ENCODE measurements at places on chromosomes 11 and 22.

DNA sequence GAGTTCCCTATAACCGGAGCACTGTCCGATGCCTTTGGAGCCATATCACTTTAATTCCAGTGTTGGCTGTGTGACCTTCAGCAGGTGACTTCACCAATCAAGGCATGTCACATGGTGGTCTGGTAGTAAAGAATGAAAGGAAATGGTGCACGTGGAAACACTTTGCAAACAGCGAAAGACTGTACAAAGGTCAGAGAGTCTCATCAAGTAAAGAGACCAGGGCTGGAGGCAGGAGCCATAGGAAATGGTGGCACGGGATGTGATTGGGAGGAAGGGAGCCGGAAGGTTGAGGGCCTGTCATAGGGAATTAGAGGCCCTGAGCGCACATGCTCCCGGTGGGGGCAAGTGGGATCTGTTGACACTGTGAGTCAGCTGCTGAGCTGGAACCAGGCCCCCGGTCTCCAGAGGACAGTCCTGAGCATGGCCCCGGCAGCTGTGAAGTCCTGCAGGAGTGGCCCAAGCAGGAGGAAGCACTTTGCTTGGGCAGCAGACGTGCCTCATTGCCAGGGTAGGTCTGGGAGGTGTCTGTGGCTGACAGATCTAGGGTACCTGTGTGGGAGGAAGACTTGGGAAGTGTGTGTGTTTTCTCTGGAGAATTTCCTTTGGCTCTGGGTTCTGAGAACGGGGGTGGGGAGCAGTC, 2.0 kb downstream of the DAGLA start:
- no peak for DNase-seq

GRCh38 chr22:35462498-35463230, 62.7 kb downstream of the MCM5 start:
- no peak for DNase-seq

GRCh38 chr22:37639070-37639760, at the start of gene SH3BP1:
TSS of gene SH3BP1 (plus strand) at chr22:37639669. CDS start at chr22:37639788, 119 bp downstream.
- DNase-seq: peak; percentile 87

DNA sequence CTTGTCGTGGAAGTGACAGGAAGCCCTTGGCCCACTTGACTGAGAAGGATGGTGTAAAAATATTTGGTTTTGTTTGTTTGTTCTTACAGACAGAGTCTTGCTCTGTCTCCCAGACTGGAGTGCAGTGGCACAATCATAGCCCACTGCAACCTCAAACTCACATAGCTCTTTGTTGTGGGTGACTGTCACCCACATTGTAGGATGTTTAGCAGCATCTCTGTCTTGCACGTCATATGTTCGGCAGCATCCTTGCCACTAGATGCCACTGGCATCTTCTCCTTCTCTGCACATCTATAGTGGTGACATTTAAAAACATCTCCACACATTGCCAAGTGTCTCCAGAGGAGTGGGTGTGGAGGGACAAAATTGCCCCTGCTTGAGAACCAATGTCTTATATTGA, 56.8 kb downstream of the PRR5L start:
- DNase-seq: no peak

DNA sequence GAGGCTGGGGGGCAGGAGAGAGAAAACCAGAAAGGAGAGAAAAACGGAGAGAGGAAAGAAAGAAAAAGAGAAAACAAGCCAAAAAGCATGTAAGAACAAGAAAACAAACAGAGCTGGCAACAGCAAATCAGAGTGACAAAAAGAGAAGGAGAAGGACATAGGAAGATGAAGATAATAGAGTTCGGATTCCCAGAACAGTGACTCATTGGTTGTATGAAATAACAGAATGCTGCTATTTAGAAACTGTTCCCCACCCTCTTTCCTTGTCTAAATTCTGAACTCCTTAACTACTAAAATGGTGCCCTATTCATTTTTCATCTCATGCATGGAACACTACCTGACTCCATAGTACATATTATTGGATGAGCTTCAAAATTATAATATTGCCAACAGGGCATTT, 317.4 kb downstream of the C11orf87 start:
- DNase-seq: no peak

DNA sequence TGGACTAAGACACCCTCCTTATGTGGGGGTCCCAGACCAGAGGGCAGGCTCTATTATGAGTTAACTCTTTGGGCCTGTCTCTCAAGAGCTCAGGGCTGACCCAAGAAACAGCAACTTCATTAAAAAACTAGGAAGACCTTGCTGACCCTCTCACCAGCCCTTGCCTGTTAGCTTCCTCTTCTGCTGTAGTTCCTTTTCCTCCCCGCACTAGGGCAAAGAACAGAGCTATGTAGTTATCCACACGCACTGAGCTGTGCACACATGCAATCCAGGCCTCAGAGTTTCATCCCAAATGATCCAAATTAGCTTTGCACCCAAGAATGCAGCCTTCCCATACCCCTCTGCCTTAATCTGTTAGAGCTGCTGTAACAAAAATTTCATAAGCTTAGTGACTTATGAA, 539.6 kb upstream of the CADM1 start:
- DNase-seq: no peak

DNA sequence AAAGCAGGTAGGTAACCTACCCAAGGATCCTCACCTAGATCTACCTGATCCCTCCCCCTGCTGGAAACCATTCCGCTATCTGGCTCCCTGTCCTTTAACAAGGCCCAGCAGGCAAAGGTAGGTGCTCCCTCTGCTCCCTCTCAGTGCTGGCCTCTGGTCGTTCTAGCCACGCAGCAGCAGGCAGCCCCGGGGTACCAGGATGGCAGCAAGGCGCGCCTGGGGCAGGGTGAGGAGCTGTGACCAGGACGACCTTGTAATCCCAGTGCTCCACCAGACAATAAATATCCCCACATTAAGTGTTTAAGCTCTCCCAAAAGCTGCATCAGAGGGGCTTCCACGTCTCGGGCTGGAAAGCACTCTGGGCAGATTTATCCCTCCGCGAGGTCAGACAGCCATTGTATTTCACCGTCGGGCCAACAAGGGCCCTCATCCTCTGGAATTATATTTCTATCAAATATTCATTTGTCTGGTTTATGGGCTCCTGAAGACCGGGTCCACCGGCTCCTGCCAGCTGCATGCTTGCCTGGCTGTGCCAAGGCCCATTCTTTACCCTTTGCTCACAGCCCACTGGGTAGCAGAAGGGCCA, 81.3 kb downstream of the CHST1 start:
- no peak for DNase-seq

- no peak for DNase-seq
Measured at GRCh38 chr11:134468796-134469195, 56.8 kb upstream of the B3GAT1 start.

DNA sequence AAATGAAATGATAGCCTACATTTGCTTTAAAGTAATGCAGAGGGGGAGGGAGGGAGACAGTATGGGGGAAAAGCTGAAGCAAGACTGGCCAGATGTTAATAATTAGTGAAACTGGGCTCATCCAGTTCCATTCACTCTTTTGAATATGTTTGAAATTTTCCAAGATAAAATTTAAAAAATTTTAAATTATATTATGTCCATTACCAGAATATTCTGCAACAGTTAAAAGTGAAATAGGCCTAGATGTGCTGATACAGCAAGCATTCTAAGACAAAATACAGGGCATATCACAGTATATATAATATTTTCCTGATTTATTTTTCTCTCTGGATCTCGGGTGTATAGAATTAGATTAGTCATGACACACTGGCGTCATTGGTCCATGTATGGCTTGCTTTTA, 13.6 kb upstream of the ZNRF3 start:
- no peak for DNase-seq

DNA sequence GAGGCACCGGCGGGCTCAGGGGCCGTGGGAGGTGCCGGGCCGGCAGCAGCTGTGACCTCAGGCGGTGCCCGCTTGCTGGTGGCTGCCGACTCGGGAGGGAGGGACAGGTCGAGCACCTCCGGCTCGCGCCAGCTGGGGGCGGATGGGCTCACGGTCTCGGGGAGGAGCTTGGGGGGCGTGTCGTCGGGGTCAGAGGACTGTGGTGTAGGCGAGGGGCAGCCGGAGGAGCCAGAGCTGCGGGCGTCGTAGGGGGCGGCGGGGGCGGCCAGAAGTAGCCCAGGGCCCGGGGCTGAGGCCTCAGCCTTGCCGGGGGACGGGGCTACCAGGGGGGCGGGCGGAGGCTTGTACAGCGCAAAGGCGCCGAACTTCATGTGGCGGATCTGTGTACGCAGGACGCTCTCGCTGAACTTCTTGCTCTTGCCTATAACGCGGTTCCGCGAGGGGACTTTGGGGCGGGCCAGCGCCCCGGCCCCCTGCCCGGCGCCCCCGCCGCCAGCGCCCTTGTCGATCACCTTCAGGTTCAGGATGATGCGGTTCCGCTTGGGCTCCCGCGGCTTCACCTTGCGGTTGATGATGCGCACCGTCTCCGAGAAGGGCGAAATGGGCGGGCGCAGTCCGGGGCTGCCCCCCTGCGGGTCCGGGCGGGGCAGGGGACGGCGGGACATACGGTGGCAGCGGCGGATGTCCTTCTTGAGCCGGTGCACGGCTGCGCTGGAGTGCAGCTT, 5.5 kb downstream of the CBX6 start:
- peak; percentile 49 for DNase-seq

- DNase-seq: peak; percentile 85
Measured at GRCh38 chr11:14418801-14419417, 59.9 kb upstream of the RRAS2 start.

DNA sequence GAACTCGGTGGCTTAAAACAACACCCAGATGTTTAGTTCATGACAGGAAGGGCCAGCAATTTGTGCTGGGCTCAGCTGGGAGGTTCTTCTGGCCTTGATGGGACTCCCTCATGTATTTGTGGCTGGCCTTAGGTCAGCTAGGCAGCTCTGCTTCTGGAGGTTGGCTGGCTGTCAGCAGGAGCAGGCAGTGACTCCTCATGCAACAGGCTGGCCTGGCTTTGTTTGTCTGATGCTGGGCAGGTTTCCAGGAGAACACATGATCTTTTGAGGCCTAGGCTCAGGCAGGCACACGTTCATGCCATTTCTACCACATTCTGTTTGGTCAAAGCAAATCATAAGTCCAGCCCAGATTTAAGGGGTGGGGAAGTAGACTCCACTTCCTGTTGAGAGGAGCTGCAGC, 571.2 kb downstream of the TBC1D22A start:
- no peak for DNase-seq

GRCh38 chr11:118068206-118068944, 8.5 kb upstream of the TMPRSS4 start:
- DNase-seq: peak; percentile 67

DNA sequence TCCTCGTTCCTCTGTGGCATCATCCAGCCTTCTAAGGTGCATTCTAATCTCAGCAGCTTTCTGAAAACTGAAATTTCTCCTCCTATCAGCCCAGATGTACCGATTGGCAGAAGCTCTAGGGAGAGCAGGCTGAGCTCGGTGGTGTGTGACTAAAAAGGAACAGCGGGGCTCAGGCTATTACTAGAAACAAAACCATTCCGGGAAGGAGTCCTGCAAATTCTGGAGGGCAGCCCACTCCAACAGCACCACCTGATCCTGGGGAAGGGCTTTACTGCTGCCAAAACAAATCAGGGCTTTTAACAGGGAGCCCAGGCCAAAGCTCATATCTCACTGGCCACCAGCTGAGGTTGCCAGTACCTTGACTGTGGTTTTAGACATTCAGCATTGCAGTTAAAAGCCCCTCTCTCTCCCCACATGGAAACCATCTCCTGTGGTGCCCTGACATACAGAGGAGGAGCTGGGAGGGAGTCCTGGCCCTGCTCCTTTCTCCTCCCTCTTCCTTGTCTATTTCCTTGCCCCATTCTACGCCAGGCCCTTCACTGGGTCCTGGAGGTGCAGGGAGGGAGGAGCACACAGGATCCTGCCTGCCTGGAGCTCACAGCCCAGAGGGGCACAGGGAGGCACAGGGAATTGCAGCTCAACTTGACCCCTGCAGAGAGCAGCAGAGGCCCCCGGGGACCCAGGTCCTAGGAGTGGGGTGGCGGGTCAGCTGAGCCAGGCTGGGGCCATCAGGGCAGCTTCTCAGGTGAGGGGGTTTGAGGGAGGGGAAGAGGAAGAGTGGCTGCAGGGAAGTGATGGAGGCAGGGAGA, 889 bp downstream of the PLAAT4 start:
- DNase-seq: no peak

GRCh38 chr11:62432695-62433094, 13.9 kb downstream of the SCGB1A1 start:
- no peak for DNase-seq

- DNase-seq: no peak
Measured at GRCh38 chr11:20015101-20015500, 145.2 kb downstream of the DBX1 start.

Measured in mesendoderm (in vitro differentiated cells).